ENCODE measurements at places on chromosomes 12 and 14. TPM values are rescaled to one million over a fixed set of nuclear protein-coding genes. Genes with fewer than 3 reads are reported as not detected.

GRCh38 chr12:121634836-121635235 is 8.5 kb downstream of the ORAI1 start:
- DNase-seq = no peak

- DNase-seq = no peak
These were observed 51.7 kb downstream of the SMOC1 start for GRCh38 chr14:69930780-69931379.

Gene EPYC
- 0.39 TPM for total RNA-seq

Gene HOXC4
- total RNA-seq = not detected

Gene SERPINA5
- total RNA-seq = 0.36 TPM

DNA sequence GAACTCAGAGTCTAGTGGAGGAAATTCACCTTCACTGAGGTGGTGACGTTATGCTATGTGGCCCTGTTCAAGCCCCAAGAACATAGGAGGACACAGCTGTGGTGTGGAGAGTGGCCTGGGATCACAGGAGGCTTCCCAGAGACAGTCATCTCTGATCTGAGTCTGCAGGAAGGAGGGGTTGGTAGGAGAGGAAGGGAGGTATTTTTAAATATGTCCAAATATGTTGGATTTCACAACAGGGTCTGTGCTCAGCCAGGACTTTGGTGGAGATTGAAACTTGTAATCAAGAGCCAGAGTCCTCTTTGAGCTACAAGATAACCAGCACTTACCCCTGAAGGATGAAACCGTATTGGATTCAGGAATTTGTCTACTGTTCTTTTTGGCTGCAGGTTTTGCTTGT is 26.4 kb upstream of the MED13L start:
- no peak for DNase-seq

- no peak for DNase-seq
These were observed 4.3 kb downstream of the TTC6 start for GRCh38 chr14:37599507-37600368.

- DNase-seq = no peak
These were observed 112.1 kb downstream of the TTC7B start for GRCh38 chr14:90703841-90704737.

DNA sequence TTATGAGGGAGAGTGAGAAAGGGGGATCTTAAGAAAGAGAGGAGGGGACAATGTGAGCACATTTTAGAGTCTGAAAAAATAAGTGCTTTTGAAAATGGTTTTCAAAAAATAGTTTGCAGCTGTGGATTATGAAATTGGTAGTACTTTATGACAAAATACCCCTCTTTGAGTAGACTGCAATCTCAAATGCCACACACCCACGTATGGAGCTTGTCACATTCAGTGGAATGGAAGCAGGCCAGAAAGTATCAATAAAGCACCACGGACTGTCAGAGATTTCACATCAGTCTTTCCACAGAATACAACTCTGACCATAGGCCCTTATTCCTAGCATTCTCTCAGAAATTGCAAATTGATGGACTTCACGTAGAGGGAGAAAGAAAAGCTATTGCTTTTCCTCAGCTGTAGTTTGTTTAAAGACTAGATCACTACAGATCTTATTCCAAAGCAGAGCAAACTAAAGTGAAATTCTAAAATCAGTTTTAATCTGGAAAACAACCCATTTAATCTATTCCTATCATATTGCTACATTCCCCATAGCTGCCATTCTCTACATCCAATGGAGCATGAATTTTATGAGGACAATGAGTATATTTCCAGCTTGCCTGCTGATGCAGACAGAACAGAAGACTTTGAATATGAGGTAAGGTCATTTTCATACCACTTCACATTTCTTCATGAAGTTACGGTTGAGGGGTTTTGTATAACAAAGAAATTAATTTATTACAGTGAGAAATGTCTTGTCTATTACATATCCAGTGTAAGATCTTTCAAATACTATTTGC is 321.3 kb downstream of the PDZRN4 start:
- DNase-seq = peak; percentile 6

GRCh38 chr14:53599221-53599945 is 357.2 kb downstream of the BMP4 start:
- DNase-seq = peak; percentile 16

GRCh38 chr12:42957136-42957535 is 367.6 kb upstream of the PRICKLE1 start:
- DNase-seq = no peak

Gene GLIPR1L1
- not detected for total RNA-seq

- DNase-seq = no peak
These were observed 982 bp downstream of the BCL7A start for GRCh38 chr12:122022393-122023338.

Gene EIF2B2
- total RNA-seq = 37.7 TPM

GRCh38 chr12:62803756-62804155 is 131.2 kb downstream of the PPM1H start:
- no peak for DNase-seq

Gene GPRC5A
- 12.5 TPM for total RNA-seq

Gene NRL
- total RNA-seq = 0.70 TPM

GRCh38 chr14:33897878-33898535 is 52.9 kb downstream of the EGLN3 start:
- no peak for DNase-seq

- no peak for DNase-seq
These were observed 620 bp downstream of the C1S start for GRCh38 chr12:7061138-7061537.

DNA sequence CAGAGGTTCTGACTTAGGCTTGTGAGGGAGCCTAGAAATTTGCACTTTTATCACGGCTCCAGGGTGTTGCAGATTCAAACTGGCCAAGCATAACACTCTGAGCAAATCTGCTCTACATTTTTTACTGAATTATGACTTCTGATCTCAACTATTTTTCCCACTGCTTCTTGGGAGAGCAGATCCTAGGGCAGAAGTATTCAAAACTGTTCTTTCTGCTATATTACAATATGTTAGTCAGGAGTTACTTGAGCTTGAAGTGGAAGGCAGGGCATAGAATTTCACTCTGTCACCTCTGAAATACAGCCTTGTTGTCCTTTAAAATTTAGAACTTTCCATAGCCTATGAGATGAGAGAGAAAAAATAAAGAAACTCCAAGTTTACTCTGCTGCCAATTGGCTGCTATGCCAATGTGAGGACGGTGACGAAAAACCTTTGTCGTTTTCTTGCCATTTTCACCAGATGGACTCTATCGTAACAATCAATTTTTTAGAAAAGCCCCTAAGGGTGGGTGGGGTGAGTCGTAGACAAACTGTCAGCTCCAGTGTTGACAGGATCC is 16.4 kb upstream of the KERA start:
- peak; percentile 22 for DNase-seq

- no peak for DNase-seq
These were observed 24.5 kb upstream of the ACTN1 start for GRCh38 chr14:69003626-69004025.

- DNase-seq = no peak
These were observed 311.8 kb upstream of the TMTC1 start for GRCh38 chr12:30095511-30095910.

Gene RNU6-7
- total RNA-seq = not detected

DNA sequence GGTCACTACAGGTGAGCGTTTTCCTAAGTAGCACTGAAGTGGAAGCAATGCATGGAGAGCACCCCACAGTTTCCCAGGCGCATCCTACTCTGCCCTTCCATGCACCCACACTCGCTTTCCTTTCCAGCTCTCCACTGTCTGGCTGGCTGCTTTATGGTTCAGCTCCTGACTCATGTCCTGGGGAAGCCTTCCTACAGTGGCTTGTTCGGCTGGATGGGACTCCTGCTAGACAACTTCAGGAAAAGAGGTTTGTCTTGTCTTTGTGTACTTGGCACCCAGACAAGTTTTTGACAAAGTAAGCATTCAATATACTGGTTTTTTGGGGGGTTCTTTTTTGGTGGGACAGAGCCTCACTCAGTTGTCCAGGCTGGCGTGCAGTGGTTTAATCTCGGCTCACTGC is 21.6 kb downstream of the PPM1H start:
- no peak for DNase-seq

DNA sequence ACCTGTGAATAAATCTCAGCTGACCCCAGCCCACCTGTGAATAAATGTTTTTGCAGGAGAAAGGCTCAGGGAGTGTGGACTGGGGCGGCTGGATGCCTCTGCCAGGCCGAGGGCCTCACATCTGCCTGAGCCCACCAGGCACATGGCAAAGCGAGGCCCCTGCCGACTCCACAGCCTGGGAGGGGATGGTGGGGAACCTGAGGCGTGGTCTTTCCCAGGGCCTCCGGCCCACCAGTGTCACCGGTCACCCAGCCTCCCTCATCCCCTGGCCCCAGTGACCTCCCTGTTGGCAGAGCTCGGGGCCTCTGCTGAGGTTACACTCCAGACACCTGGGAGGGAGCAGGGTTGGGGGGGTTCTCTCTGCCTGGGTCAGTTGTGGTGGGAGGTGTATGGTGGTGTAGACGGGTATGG is 8.2 kb downstream of the NOC4L start:
- no peak for DNase-seq

- DNase-seq = peak; percentile 83
These were observed 22.4 kb downstream of the MAPK1IP1L start for GRCh38 chr14:55073856-55074255.

- no peak for DNase-seq
These were observed 186.6 kb downstream of the PAX9 start for GRCh38 chr14:36848213-36848612.

DNA sequence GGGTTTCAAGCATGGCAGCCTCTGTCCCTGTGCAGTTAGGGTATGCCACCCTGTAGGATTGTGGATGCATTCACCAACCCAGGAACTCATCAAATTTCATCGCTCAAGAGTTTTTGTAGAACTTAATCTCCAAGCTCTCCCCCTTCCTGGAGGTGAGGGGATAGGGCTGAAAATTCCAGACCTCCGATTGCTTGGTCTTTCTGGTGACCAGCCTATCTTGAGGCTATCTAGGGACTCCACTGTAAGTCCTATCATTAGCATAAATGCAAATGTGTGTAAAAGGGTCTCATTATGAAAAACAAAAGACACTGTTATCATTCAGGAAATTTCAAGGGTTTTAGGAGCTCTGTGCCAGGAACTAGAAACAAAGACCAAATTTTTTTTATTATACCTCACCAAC is 244.0 kb downstream of the DUSP6 start:
- no peak for DNase-seq

GRCh38 chr14:55118761-55119160 is 10.3 kb upstream of the LGALS3 start:
- no peak for DNase-seq

DNA sequence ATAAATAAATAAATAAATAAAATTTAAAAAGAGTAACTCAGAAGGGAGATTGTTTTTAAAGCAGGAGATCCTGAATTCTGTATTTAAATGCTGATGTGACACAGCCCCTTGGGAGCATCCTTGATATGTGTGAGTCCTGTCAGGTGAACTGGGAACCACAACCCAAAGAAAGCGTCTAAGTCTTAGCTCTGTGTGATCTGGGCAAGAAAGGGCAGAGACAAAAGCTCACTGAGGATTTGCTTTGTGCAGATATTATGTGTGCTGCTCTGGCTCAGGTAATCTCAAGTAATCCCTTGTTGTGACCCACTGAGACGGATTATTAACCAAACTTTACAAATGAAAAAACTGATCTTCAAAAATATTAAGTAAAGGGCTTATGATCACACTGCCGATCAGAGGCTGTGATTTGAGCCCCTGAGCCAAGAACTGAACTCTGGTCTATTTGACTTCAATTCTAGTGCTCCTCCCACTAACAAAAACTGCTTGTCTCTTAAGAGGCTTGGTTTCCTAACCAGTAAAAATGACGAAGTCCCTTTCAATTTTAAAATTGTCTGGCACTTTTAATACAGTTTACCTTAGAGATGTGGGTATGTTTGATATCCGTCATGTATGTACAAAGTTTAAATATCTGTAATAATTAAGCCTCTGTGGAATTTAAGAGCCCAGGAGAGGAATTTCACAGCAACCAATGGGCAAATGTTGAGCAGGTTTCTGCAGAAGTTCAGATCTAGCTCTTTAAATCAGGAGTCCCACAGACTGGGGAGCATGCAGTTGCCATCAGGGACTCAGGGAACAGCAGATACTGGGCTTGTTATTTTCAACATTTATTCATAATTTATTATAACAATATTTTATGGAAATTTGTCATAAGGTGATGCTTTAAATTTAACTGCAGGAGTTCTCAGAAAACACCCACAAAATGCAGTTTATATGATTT is 46.1 kb downstream of the CPM start:
- DNase-seq = no peak

- DNase-seq = no peak
These were observed 1.1 kb upstream of the UBC start for GRCh38 chr12:124915239-124916236.

Gene PTCSC3
- total RNA-seq = not detected

GRCh38 chr14:37546621-37547447 is 48.2 kb downstream of the FOXA1 start:
- no peak for DNase-seq

Gene PMCH
- total RNA-seq = not detected

Gene RNASE3
- not detected for total RNA-seq

DNA sequence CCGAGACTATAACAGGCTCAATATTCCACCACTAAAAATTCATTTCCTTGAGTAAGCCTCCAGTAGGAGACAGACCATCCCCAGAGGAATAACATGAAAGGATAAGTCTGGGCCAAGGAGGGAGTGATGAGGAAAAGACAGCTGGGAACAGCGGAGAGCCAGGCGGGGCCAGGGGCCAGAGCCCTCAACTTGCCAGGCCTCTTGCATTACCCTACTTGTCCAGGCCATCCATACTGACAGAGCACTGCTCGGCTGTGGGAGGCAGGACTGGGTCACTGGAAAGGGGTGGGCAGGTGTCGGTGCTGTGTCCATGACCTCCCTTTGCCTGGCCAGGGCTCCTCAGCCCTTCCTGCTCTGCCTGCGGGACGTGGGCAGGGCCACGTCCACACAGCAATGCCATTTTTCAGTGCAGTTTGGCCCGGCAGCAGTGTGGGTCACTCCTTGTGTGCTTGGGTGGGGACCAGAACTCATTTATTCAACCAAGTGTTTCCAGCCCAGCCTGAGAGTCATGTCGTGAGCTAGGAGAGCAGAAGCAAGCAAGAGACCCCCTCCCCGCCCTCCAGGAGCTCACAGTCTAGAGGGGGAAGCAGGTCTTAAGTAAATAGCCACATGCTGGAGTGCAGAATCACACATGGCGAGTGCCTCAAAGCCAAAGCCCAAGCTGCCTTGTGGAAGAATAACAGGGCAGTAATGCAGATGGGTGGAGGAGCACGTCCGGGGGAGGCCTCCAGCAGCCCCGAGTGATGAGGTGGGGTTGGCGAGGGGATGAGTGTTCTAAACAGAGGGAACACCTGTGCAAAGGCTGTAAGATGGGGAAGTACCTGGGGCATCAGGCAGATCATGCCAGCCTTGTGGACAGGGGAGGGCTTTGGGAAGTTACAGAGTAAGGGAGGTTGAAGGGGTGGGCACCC is 8.9 kb upstream of the FAIM2 start:
- DNase-seq = no peak

Gene PAPLN
- 9.1 TPM for total RNA-seq

Measured in astrocyte (in vitro differentiated cells and primary cell).